Eye (tissue), 1 donor: ENCODE measurements at places on chromosomes 4 and X.
A peak's percentile ranks its signal among the peaks of the same experiment; 100 is the strongest.

- peak; percentile 78 for DNase-seq
Measured at GRCh38 chr4:24794916-24795665, at the start of gene SOD3. Gene SOD3, plus strand, starts transcription at chr4:24795573. Its CDS starts 3,949 bp downstream, at chr4:24799522.

DNA sequence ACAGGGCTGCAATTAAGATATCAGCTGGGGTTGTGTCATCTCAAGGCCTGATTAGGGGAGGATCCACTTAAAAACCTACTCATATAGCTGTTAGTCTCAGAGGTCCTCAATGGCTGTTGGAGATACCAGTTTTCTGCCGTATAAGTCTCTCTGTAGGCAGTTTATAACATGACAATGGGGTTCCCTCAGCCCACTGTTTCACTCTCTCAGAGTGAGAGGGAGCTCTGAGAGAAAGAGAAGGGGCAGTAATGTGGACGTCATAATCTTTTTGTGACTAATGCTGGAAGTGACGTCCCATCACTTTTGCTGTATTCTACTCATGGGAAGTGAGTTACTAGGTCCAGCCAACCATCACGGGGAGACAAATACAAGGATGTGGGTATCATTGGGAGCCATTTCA, 70.3 kb downstream of the STIM2 start:
- DNase-seq = no peak

GRCh38 chrX:14029039-14029424, 660 bp downstream of the GEMIN8 start:
- no peak for DNase-seq

- DNase-seq = no peak
Measured at GRCh38 chr4:80831383-80832361, 198.8 kb upstream of the BMP3 start.

GRCh38 chr4:165379678-165380064, 863 bp downstream of the CPE start:
- DNase-seq = peak; percentile 86

DNA sequence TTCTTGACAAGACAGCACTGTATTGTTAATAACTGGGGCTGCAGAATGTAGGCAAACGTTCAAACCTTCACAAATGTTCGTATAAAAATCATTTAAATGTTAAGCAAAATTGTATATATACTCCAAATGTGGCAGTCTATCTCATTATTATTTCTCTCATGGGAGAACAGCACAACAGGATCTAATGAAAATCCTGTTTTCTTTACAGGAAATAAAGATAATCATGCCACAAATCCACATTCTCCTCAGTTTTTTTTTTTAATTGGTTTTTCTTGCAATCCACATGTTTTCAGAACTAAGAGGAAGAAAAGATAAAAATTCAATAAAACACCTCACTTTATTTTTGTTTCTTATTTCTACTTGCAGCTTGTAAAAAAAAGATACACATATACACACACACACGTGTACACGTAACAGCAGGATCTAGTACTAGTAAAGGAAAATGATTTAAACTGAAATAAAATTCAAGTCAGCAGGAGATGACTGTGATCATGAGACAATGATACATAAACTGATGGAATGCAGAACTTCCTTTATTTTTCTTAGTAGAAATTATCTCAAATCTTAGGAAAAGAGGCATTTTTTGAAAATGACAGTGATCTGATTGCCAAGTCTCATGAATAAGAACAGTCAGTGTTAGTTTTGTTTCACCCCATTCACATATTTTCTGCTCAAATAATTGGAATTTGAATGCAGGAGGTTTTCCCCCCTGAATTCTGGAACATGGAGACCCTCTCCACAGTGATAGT, 11.3 kb downstream of the APBB2 start:
- DNase-seq = no peak

DNA sequence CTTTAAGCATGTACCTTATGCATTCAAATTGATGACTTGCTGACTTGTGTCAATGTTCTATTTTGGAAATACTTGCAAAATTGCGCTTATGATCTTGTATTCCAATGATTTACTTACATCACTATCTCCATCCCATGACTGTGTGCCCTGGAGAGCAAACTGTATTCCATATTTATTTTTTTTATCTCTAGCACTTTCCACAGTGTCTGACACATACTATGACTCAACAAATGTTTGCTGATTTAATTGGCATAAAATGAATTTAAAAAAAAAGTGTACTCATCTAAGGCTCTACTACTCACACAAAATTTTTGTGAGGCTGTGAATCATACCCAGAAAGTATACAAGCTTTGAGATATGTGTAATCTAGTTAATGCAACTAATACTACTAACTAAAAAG, 1066.8 kb upstream of the ADGRL3 start:
- DNase-seq = no peak

GRCh38 chr4:79083406-79084010, 144.3 kb upstream of the PAQR3 start:
- no peak for DNase-seq

- DNase-seq = no peak
Measured at GRCh38 chrX:15574017-15574416, 26.7 kb downstream of the ACE2 start.

GRCh38 chrX:7485061-7485460, 337.1 kb upstream of the PUDP start:
- DNase-seq = no peak

DNA sequence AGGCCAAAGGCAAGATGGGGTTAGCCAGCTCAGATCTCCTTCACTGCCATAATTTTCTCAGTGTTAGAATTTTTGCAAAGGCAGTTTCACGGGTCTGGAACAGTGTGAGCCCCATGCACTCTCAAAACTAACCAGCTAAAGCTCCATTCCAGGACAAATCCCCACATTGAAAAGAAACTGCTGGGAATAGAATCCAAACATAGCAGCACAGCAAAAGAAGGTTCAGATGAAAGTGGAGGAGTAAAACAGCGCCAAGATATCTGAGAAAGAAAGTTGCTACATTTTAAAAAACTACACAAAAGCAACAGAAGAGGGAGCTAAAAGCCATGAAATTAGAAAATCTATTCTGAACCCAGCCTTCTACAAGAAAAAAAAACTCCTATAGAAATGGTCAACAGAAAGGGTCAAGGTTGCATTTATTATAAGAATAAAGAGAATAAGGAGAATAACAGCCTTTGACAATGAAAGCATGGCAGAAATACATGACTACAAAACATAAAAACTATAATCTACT, 39.6 kb upstream of the SLC7A3 start:
- DNase-seq = peak; percentile 37

GRCh38 chr4:140653718-140654494, 85.1 kb upstream of the UCP1 start:
- peak; percentile 73 for DNase-seq

DNA sequence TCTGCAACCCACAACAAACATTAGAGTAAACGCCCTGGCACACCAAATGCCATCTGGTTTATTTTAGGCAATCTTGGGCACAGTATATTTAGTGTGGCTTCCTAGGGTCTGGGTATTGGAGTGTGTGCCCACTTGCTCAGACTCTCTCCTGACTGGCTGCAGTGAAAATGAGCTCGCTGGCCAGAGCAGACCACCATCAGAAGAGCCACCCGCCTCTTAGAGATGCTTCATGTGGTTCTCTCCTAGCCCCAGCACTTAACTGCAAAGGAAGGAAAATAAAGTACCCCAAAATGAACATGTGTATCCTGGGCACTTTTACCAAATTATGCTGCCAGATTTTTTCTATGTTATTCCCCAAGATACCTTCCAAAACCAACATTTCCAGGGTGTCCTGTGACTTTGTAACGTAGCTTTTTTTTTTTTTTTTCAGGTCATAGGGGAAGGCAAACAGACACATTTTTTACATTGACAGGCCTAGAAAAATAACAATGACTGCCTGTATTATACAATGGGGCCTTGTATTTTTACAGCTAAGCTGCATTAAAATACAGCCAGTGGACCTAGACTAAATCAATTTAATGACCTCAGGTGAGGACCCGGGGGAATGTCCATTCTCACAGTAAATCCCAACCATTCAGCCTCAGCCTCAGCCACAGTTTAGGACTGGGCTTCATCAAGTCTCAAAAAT, 193.7 kb downstream of the RASL11B start:
- DNase-seq = no peak

DNA sequence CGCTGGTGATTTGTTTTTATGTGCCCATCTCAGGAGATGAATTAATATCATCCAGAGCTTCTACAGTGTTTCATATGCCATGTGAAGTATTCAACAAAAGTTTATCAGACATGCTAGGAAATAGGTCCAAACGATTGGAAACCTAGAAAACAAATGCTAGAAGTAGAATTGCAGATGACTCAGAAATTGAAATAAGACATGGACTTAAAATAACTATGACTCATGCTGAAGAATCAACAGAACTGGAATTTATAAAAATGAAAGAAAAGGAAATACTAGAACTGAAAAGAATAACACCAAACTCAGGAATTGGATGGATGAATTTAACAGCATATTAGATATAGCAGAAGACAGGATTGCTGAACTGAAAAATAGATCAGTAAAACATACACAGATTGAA, 172.7 kb upstream of the GIMD1 start:
- DNase-seq = no peak

DNA sequence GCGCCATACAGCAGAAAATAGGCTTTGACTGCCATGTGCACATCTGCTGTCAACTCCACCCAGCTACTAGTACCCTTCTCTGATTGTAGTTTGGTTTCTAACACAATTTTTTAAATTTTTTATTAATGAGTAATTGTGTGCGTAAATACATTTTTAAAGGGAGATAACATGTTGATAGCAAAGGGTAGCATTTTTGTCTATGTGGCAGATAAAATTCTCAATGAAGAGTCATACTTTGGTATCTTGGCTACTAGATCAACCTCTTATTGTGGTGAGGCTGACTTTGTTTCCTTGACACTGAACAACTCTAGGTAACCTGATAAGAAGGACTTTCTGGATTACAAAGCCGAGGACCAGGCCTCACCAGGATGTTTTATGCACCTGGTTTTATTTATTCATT, 9.5 kb downstream of the ADH4 start:
- DNase-seq = no peak

GRCh38 chr4:72394012-72394663, 174.9 kb downstream of the ADAMTS3 start:
- no peak for DNase-seq

DNA sequence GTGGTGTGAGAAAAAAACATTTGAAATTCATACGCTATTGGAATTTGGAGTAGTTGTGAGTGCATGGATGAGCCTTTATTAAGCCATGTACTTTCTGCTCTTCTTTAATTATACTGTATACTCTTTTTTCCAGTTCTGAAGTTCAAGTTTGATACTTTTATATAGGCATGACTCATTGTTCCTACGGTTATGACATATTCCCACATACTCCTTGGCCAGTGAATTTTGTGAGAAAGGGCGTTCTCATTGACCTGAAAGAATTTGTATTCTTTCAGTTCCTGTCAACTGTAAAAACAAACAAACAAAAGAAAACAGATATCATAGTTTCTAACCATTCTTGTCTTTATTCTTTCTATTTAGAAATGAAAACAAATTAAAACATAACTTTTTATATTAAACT, 407.3 kb downstream of the MAPK10 start:
- no peak for DNase-seq

DNA sequence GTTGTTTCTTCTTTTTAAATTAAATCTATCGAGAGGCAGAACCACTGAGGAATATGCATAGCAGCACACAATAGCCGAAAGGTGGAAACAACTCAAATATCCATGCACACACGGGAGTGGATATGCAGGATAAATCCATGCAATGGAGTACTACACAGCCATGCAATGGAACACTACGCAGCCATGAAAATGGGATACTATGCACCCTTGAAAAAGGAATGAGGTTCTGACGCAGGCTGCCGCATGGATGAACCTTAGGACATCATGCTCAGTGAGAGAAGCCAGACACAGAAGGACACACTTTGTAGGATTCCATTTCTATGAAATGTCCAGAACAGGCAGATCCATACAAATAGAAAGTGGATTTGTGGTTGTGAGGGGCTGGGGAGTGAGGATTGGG, 18.4 kb upstream of the P2RY8 start:
- DNase-seq = no peak

- no peak for DNase-seq
Measured at GRCh38 chrX:23271026-23271425, 63.6 kb upstream of the PTCHD1 start.

DNA sequence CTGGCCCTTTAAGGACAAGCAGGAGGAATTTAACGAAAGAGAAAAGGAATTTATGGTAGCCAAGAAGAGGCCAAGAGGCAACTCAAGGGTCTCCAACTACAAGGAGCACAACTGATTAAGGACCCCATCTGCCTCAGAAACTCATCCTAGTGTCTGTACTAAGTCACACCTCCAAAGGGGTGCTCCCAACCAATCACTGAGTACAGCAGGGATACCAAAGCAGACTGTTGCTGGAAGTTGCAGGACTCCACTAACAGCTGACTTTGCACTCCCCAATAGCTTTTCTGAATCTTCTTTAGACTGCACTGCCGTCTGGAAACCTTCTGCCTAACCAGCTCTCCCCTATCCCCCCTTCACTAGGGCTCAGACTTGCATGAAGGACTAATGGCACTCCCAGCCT, 50.6 kb downstream of the ATP11C start:
- no peak for DNase-seq

DNA sequence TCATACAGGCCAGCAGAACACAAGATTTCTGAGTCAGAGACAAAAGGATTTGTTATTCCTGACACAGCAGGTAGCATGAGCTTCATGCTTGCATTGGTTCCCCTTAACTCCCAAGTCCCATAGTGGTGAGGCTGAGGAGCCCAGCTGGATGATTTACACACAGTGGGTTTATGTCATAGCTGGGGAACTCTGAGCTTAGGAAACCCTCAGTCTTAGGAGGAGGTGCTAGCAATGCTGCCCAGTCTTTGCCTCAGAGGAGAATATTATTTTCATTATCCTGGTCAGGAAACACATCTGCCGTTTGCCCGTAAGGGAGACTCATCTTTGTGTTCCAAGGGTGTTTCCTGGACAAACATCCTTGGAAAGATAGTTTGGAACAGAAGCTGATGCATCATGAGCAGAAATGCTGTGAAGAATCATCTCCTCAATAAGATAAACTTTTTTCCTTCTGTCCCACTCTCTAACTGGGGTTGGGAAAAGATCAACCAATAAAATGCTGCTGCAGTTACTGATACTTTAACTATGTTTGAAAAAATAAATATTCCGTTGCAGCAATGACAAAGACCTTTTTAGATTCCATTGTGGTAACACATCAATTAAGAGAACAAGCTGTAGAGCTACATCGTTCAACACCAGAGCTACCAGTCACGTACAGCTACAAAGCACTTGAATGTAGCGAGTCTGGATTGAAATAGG, 146.8 kb downstream of the DCLK2 start:
- peak; percentile 33 for DNase-seq
